ENCODE measurements at places on chromosomes 6 and 20.

DNA sequence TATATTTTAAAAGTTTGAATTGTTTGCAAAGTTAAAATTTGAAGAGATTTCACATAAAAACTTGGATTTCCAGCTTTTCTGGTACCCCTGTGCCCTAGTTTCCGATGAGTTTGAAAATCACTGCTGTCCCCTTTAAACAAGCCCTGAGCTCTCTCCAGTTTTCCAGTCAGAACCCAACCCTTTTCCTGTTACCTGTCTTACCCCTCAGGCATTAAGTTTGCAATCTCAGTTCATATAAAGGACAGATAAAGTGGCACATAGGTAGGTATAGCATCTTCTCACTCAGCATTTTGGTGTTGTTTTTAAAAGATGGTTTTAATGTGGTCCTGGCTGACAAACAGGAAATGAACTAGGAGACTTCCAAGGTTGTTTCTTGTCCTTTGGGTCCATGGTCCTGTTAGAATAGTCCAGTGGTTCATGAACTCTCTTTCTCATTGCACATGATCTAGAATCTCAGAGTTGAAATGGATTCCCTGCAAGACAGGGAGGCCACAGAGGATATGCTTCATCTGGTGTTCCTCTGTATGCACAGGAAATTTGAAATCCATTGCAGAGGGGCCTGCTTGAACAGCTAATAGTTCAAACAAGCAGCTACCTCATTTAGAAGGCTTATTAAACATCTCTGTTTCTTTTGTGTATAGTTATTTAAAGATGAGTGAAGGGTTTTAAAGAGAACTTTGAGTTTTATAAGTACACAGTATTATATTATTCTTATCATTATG is 82.7 kb downstream of the JAG1 start:
- DNase-seq: no peak

DNA sequence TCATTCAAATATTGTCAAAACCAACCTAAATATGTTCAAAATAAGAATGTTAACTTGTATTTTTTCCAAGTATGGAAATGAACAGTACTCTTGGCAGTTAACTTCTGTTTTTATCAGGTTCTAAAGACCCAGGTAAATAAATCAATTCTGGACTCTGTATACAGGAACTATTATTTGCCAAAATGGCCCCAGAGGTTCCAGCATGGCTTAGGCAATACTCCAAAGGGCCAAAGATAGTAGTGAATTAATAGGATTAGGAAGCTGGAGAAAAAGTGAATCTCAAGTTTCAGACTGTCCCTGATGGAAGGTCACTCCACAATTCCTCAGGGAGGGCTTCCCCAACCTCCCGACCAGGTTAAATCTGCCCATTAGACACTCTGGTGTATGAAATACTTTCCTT is 6.7 kb downstream of the BACH2 start:
- DNase-seq: no peak

DNA sequence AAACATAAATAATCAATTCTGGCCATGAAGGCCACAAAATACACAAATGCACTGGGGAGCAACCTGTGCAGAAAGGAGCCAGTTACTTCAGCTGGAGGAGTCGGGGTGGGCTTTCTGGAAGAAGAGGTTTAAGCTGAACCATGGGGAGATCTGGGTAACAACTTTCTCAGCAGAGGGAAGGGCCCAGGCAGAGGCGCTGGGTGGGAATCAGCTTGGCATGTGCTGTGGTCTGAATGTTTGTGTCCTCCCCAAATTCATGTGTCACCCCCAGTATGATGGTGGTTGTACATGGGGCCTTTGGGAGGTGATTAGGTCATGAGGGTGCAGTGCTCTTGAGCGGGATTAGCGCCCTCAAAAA is 107.9 kb downstream of the SYCP2 start:
- no peak for DNase-seq

- no peak for DNase-seq
Observed at GRCh38 chr6:158092806-158093205, 75.3 kb downstream of the SERAC1 start.

DNA sequence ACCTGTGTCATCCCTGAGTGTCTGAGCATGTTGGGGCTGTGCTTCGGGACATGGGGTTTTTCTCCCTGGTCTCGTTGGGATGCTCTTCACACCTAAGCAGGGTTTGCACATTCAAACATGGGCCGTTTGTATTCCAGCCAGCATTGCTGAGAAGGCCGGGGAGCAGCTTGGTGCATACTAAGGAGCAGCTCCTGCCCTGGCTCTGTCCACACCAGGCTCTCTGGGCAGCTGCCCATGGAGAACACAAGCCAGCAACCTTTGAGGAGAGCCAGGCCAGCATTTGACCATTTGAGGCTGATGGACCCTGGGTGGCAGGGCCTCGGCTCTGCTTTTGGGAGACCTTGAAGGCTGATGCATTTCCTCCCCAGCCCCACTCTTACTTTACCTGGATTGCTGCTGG is 92.1 kb downstream of the PHACTR3 start:
- no peak for DNase-seq

DNA sequence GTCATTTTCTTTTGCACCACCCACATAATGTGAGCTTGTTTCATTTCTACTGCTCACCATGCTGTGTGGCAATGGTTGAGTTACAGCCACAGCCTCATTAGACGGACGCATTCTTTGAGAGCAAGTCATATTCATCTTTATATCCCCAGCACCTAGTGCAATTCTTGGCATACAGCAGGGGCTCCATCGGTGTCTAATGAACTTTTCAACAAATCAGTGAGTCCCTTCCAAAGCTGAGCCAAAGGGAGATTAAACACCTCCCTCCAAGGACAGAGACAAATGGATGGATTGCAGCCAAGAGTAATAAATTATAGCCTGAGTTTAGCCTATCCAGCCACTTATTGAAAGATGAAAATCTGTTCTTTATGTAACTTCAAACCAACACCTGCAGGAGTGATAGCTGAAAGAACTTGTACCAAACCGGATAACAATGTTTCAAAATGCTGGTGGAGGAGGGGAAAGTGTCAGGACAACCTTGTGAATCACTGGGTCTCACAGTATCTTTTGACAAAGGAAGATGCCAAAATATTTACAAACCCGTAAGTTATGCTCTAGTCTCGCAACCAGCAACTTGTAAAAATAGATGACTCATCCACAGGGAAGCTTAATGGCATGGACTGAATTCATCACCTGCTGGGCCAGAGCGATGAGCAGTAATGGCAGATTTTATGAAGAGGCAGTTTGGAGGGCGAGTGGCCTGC is 139.0 kb downstream of the PXDC1 start:
- DNase-seq: no peak

- DNase-seq: no peak
Observed at GRCh38 chr6:75024828-75025227, 181.0 kb downstream of the COL12A1 start.

GRCh38 chr6:11815231-11815630 is 36.6 kb upstream of the ADTRP start:
- DNase-seq: no peak

DNA sequence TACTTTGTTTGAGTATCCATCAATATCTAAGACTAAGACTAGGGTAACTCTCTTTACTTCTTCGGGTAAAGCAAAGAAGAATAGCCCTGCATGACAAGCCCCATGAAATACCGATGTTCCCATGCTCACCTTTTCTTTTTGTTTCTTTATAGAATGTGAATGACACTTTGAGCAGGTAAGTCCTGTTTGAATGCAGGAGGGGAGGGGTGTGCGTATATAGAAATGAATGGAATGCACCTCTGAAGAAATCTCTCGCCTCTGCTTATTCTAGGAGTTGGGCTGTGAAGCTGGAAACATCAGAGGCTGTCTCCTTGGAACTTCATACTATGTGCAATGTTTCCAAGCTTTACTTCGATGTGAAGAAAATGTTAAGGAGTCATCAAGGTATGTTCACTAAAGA is 10.3 kb downstream of the TRIM38 start:
- DNase-seq: no peak

DNA sequence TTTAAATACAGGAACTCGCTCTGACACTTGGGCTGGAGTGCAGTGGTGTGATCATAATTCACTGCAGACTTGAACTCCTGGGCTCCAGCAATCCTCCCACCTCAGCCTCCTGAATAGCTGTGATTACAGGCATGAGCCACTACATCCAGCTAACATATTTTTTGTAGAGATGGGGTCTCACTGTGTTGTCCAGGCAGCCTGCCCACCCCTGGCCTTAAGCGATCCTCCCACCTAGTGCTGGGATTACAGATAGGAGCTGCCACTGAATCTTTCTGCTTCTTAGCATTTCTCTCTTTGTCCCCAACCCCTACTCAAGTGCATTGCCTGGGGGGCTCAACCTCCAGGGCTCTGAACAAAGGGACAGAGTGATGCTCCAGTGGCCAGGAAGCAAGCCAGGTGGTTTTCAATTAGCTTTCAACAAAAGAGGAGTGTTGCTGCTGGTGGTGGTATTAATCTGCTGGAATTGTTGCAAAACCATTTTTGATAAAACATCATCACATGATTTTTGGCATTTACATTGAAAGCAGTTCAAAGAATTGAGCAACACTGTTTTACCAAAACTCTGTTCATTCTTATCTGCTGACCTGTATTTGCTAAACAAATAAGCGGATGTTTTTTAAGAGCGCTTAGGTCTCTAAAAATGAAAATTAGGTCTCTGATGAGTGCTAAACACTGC is 40.4 kb upstream of the BPIFA2 start:
- DNase-seq: no peak

- no peak for DNase-seq
Observed at GRCh38 chr6:106103728-106104109, 17.6 kb downstream of the PRDM1 start.

DNA sequence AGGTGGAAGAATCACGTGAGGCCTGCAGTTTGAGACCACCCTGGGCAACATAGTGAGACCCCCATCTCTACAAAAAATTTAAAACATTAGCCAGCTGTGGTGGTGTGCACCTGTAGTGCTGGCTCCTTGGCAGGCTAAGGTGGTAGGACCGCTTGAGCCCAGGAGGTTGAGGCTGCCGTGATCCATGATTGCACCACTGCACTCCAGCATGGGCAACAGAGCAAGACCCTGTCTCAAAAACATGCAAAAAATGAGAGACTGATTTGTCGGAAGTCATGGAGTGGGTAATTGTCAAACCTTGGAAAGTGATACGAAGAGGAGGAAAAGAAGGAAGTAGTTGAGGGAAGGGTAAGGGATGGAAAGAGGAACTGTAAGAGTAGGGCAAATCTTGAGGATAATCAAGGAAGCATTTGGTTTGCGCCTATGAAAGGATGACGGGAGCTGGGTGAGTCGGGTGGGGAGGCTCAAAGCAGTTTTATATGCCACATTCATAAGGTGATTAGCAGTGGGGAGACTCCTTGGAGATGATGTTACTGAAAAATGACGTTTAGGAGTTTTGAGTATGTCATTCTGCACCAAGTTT is 14.5 kb downstream of the L3MBTL3 start:
- peak; percentile 51 for DNase-seq

DNA sequence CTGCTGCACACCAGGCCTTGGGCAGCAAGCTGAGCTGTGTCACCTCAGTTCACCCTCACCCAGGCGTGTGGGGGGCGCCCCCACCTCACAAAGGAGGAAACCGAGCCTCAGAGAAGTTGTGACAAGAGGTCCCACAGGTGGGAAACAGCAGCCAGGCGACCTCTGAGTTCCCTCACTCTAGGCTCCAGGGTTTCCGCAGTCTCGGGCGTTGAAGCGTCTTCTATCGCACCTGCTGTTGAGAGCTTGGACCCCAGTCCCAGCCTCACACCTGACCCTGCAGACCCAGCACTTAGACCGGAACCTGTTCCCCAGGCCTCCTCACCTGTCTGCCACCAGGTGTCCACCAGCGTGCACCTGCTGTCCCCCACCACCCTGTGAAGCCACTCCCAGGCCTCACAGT is 22.3 kb upstream of the APMAP start:
- no peak for DNase-seq

- no peak for DNase-seq
Observed at GRCh38 chr6:130453230-130453629, 87.4 kb downstream of the TMEM200A start.

DNA sequence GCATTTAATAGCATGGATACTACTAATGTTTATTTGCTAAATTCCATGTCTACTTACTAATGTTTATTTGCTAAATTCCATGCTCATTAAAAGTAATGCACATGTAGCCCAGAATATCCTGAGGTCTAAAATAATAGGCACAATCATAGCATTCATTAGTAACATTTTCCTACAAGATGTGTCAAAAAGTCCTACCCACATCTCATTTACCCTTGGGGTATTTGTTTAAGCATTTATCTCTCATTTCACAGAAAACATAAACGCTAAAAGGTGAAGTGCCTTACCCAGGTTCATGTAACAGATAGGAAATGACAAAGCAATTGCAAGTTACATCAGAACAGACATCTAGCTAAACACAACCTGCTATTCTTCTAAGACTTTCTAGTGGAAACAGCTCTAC is 457.1 kb downstream of the HACE1 start:
- no peak for DNase-seq

DNA sequence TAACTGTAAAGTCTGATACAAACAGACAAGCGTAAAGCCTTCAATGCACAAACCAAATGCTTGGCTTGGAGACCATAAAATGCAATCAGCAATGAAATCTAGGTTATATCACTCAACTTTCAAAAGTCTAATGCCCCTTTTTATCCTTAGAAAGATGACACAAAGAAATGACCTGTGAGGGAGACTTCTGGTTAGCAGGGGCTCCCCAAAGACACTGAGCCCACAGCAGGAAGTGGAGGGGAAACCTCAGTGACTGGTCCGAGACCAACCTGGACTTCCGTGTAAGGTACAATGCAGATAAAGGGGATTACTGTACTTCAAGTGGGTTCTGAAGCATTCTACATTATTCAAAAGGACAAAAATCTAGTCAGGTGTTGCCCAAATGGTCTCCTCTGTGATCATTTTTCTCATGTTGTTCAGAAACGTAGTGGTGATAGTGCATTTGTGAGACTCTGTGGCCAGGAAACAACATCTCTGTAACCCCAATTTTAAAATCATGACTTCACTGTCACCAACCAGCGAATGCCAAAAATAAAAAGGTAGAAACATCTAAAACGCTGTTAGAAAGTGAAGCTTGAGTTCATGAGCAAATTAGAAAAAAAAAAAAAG is 88.2 kb downstream of the HIVEP2 start:
- no peak for DNase-seq

GRCh38 chr6:112827793-112828192 is 480.7 kb downstream of the RFPL4B start:
- DNase-seq: peak; percentile 73

GRCh38 chr6:13275435-13275989 is 52.8 kb downstream of the TBC1D7 start:
- DNase-seq: no peak

DNA sequence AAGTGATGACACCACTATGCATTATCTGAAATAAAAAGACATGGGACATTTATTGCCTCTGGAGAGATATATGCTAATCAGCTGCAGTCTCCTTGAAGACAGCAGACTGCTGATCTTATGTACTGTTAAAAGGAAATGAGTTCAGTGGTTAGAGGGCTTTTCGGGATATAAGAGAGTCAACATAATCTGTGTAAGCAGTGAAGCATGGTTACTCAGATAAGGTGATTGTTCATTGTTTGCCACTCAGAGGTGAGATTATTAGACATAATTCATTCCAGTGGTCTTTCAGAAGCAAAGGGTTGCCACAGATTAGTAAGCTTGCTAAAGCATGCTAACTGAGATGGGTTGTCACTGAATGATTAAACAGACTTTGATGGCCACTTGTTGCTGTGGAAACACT is 1450.7 kb upstream of the ADGRB3 start:
- DNase-seq: no peak
